ENCODE measurements at places on chromosomes 13 and 19.

DNA sequence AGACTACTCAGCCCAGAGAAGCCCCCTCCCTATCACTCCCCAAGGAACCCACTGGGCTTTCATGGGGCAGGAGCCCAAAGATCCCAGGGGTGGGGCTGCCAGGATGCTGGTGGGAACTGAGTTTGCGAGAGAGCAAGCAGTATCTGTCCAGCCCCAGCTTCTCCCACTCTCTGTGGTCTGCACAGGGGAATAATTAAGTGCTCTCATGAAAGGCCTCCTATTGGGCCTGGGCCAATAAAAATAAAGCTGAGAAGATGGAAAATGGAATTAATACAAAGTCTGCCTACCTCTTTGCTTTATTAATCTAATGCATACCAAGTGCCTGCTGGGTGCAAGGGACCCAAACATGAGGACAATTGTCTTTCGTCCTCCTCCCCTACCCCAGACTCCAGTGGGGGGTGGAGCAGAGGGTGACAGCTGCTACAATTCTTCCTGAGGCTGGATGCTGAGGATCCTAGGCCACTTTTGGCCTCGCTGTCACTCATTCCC is 5.4 kb downstream of the DDX39A start:
- no peak for DNase-seq

- no peak for DNase-seq
These were observed 119.5 kb downstream of the LRCH1 start for GRCh38 chr13:46672338-46673090.

DNA sequence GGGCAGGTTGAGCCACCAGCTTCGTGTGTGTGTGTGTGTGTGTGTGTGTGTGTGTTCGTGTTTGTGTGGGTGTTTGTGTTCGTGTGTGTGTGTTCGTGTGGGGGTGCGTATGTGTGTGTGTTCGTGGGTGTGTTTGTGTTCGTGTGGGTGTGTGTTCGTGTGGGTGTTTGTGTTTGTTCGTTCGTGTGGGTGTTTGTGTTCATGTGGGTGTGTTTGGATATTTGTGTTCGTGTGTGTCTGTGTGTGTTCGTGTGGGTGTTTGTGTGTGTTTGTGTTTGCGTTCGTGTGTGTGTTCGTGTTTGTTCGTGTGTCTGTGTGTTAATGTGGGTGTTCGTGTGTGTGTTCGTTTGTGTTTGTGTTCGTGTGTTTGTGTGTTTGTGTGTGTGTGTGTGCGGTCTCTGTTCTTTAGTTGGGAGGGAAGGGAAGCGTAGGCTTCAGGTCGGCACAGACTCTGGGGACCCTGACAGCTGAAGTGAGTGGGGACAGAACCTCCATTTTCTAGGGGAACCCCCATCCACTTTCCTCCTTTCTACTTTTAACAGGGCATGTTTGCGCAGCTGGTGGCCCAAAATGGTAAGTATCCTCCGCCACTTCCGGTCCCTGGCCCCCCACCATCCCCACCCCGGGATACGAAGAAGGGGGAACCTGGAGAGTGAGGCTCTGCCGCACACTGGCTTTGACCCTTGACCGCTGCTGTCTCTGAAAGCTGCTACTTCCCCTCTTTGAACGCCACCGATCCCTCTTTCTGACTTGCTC is 1.6 kb downstream of the TNFSF9 start:
- DNase-seq: no peak

GRCh38 chr13:43401361-43401760 is 378.0 kb downstream of the DNAJC15 start:
- DNase-seq: no peak

GRCh38 chr19:3210347-3211017 is 14.0 kb upstream of the CELF5 start:
- peak; percentile 56 for DNase-seq

GRCh38 chr13:90352763-90353162 is 994.7 kb upstream of the MIR17HG start:
- no peak for DNase-seq

GRCh38 chr19:757811-758668 is 7.1 kb downstream of the MISP start:
- no peak for DNase-seq

DNA sequence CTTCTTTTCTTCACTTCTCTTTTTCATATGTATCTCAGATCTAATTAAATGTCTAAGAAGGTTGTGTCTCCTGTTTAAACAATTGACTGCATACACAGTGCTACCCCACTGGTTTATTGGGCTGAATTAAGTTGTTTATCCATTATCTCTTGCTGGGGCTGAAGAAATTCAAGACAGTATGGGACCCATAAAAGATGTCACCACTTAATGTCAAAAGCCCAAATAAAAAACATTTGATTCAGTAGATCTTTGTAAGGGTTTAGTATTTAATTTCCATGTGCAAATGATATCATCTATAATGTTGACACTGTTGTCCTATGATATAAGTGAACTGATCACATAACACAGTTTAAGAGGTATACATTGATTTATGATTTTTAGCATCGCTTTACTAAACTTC is 1431.9 kb upstream of the PCDH20 start:
- DNase-seq: no peak

DNA sequence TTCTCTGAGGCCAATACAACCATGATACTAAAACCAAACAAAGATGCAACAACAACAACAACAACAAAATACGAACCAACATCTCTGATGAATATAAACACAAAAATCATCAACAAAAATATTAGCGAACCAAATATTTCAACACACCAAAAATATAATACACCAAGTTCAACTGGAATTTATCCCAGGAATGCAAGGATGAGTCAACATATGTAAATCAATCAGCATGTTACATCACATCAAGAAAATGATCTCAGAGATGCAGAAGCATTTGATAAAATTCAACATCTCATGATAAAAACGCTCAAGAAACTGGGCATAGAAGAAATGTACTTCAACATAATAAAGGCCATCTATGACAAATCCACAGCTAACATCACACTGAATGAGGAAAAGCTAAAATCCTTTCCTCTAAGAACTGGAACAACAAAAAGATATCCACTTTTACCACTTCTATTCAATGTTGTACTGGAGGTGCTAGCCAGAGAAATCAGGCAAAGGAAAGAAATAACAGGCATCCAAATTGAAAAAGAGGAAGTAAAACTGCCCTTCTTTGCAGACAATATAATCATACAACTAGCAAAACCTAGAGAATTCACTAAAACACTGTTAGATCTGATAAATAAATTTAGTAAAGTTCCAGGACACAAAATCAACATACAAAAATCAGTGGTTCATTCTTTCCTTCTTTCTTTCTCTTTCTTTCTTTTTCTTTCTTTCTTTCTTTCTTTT is 2448.7 kb upstream of the PCDH20 start:
- no peak for DNase-seq

DNA sequence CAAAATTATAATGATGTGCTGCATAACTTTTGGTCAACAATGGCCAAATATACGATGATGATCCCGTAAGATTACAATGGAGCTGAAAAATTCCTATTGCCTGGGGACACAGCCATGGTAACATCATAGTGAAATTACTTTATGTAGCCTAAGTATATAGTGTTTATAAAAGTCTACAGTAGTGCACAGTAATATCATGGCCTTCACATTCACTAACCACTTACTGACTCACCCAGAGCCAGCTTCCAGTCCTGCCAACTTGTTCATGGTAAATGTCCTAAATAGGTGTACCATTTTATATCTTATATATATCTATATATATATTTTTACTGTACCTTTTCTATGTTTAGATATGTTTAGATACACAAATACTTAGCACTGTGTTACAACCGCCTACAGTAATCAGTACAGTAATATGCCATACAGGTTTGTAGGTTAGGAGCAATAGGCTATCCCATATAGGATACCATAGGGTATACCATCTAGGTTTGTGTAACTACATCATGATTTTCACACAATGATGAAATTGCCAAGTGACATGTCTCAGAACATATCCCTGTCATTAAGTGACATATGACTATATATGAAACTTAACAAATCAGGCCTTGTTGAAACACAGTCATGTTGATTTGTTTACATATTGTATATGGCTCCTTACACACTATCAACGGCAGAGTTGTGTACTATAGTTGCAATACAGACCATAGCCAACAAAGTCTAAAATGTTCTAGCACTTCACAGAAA is 23.7 kb downstream of the DIS3 start:
- DNase-seq: no peak

- DNase-seq: no peak
These were observed 165.2 kb downstream of the TEX29 start for GRCh38 chr13:111485491-111486250.

DNA sequence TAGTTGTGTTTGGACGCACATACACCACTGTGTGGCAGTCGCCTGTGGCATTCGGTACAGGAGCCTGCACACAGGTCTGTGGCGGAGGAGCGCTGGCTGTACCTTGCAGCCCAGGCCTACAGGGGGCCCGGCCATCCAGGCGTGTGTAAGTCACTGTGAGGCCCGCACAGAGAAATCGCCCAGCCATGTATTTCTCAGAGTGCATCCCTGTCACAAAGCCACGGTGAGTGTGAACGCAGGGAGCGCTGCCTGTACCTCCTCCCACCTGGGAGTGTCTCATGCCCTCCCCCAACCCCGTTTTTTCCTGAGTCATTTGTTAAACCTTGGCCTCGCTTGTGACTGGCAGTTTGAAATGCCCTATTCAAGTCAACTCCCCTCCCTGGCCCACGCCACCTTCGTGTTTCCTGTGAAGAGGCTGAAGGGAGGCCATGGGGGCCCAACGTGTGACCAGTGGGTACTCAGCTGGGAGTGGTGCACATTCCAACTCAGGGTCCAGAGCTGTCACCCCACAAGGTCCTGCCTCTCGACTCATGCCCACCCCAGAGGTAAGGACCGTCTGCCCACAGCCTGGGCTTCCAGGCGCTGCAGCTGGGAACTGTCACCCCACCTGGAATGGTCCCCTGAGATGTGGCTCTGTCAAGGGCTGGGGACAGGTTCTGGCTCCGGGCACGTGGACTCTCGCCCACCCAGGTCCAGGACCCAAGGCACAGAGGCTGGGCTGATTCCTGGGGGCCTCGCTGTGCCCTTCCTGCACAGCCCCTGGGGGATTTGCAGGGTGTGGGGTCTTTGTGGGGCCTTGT is 11.6 kb upstream of the RASA3 start:
- DNase-seq: peak; percentile 56

- DNase-seq: no peak
These were observed 234.3 kb downstream of the LMO7 start for GRCh38 chr13:75870397-75870903.

DNA sequence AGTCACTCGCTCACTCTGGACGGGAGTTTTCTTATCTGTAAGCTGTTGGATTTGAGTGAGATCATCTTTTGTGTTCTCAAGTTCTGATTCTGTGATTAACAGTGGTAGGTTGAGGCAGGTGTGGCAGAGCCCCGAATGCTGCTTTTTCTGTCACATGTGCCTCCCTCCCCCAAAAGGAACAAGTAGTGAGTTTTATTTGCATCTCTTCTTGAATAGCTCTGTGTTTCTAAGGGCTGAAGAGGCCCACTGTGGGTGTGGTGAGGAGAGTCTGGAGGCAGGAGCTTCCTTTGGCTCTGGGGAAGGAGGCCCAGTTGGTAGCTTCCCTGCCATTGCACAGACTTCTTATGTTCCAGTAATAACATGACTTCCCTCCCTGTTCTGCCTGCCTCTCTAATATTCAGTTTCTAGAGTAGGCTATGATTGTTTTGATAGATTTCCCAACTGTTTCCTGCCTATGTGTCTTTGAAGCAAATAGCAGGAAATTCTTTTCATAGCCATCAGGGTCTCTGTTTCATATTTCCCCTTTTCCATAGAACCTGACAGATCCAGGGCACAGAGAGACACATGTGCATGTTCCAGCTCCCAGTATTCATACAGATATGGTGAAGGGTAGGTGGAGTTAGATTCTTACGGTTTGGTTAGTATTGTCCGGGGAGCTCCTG is 23.9 kb upstream of the CXCL17 start:
- DNase-seq: no peak
